ENCODE measurements at places on chromosomes 3 and 15.
A peak's percentile ranks its signal among the peaks of the same experiment; 100 is the strongest.

- DNase-seq = no peak
Measured at GRCh38 chr3:5505163-5505562, 317.7 kb downstream of the EDEM1 start.

DNA sequence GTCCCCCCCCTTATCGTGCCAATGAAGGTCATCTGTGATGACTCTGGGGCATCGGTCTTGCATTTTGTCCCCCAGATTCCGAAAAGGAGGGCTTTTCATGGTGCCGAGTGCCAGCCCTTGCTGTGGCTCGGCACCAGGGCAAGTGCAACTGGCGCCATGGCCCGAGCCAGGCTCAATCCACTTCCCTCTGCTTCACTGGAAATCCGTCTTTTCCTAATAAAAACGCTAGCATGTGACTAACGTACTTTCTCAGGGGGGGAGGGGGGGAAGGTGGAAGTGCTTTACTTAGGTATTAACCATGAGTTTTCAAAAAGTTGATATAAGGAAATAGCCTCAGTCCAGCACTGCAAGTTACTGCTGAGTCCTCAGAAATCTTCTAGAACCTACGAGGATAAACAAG lies 20.5 kb downstream of the TRPM1 start:
- peak; percentile 8 for DNase-seq

DNA sequence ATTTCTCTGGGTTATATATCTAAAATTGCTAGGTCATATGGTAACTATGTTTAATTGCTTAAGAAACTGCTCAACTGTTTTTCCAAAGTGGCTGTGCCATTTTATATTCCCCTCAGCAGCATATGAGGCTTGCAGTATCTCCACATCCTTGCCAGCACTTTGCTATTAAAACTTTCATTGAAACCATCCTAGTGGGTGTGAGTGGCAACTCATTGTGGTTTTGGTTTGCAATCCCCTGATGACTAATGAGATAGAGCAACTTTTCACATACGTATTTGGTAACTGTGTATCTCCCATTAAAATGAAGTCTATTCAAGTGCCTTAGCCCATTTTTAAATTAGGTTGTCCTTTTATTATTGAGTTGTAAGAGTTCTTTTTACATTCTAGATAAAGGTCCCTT lies 17.3 kb downstream of the KPNA1 start:
- peak; percentile 83 for DNase-seq

DNA sequence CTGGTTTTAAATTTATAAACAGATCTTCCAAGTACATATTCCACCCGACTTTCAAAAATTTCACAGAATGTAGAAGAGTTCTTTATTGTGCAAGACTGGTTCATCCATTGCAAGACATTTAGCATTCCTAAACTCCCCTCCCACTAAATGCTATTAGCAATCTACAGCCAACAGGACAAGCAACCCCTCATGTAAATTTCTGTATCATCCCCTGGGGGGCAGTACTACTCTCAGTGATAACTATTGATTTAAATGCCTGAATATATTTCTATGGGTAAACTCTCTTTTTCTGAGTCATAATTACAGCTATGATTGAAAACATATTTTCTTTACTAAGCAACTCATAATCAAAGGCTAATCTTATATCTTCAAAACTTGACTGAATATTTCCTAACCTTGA lies 10.7 kb upstream of the SLC15A2 start:
- DNase-seq = peak; percentile 14

DNA sequence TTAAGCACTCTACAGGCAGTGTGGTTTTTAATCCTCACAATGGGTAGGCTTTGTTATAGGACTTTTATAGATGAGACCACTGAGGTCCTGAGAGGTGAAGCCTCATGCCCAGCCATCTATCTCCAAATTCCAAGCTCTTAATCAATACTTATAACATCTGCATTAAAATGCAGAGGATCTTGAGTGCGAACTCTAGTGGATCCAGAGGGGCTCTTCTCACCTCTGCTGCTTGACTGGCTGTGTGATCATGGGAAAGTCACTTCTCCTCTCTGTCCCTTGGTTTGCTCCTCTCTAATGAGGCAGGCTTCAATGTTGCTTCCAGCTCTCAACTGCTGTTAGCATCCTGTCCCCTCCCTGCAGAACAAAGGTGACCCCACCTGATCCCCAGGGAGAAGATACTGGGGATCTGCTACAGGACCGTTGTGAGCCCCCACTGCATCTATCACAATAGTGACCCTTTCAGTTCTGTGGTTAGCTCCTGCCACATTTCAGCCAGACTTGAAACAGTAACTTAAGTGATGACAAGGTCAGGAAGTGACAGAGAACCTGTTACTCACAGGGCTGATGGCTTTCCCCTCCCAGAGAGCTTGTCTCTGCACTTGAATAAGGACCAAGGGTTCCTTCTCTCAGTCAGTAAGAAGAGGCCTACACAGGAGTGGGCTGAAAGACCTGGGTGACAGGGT lies 1.3 kb downstream of the SLC27A2 start:
- no peak for DNase-seq

DNA sequence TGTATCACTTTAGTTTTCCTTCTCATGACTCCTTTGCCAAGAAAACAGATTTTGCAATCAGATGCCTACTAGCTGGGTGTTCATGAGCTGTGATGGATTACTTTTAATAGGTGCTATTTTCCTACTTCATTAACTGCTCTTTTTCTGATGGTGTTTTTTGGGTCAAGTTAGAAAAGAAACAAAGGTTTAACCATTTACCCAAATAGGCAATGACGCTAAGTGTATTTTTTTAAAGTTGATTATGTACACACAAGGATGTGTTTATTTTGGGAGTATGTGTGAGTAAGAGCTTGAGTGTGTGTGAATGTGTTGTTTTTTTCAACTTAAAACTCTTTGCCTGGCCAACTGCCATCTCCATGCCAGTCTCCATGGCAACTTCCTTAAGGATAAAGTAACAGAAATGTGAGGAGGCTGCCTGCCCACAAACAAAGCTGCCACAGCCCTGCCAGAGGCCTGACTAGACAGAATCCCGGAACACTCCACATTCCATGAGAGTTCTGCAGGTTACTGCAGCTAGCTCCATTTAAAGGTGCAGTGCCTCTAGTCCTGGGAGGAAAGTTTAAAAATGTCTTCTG lies 215.6 kb upstream of the RBMS3 start:
- peak; percentile 92 for DNase-seq

- DNase-seq = peak; percentile 55
Measured at GRCh38 chr3:14780927-14781507, 37.7 kb upstream of the FGD5 start.

GRCh38 chr15:101016581-101016980 lies 97.4 kb downstream of the LRRK1 start:
- DNase-seq = no peak

DNA sequence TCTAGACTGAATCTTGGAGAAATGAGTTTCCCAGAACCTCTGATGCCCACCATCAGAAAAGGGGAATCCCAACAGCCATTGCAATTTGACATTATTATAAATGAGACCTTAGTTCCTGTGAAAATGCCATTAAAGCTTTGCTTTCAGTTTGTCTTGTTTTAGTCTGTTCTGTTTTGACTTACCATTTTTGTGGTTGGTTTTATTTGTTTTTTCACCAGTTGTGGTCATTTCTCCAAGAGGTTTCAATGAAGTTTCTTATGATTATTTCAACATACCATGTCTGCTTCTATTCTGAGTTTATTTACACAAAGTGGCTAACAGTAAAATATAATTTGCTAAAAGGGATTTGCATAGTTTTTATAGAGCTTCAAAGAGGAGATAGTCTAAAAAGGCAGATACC lies 175.0 kb upstream of the MCTP2 start:
- DNase-seq = no peak

GRCh38 chr15:33398555-33398954 lies 87.8 kb downstream of the RYR3 start:
- no peak for DNase-seq

DNA sequence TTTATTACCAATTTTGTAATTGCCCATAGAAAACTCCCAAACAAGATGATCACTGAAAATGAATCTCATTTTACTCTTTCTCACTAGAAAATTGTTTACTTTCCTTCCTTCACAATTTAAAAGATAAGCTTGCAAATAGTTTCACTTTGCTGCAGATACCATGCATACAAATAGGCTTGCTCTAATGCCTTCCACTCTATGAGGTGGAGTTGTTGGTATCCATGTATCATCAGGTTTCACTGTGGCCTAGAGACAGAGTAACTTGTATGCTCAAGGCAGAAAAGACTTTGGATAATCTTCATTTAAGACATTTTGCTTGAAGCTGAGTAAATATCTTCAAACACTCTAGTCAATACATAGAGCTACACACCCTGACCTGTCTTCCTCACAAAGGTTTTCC lies 60.8 kb downstream of the RYK start:
- DNase-seq = no peak

GRCh38 chr3:179026636-179027035 lies 45.0 kb downstream of the ZMAT3 start:
- DNase-seq = no peak

DNA sequence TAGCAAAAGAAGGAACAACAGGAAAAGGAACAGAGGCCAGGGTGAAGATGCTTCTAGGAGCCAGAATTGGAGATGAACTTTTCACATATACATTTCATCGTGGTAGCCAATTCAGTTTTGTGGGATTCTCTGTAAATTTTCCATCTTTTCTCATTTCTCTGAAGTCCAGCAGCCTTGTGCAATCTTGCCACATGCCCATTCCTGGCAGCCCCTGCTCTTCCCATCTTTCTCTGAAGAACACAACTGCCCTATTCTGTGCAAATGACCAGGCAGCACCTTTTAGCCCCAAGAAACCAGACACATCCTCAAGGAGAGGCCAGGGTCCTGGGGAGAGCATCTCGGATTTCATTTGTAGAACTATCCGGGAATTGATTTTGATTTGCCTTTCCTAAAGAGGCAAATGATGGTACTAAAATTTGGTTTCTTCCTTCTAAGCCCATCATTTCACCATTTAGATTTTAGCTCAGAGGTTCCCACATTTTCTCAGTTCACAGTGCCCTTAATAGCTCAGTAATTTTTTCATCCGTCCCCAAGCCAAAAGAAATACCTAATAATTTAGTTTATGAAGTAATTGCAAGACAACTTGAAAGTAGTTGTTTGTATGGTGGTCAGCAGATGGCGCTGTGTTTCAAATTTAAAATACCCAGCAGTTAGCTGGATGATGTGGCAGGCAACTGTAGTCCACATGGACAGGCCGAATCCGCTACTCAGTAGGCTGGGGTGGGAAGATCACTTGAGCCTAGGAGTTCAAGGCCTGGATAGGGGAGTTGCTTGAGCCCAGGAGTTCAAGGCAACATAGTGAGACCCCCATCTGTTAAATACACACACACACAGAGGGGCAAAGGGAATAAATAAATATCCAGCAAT lies 61.3 kb upstream of the ACKR4 start:
- peak; percentile 66 for DNase-seq

DNA sequence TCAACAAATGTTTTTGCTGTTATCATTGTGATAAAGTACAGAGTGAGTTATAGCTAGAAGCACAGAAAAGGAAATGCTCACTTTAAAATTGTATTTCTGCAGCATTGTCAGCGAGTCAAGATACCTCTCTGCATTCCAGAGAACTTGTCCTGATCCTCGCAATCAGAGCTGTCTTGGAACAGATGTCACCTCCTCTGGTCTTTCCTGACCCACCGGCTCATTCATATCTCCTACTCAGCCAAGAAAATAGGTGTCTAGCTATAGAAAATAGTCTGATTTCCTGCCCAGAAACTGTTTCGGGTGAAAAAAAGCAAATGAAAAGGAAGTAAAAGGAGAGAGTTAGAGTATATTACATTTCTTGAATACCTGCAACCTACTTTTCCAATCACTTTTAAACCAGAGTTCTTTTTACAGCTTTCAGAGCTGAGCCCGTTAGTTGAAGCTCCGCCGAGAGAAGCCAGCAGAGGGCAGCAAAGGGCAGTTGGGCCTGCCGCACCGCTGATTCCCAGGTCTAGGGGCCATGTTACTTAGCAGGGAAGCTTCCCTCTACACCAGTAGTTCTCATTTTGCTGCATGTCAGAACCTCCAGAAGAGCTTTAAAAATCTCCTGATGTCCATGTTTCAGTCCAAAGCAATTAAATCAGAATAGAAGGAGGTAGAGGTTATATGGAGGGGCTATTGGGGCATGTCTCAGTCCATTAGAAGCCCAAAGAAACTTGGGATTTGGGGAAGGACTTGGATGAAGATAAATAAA lies 185.7 kb upstream of the THRB start:
- peak; percentile 55 for DNase-seq

DNA sequence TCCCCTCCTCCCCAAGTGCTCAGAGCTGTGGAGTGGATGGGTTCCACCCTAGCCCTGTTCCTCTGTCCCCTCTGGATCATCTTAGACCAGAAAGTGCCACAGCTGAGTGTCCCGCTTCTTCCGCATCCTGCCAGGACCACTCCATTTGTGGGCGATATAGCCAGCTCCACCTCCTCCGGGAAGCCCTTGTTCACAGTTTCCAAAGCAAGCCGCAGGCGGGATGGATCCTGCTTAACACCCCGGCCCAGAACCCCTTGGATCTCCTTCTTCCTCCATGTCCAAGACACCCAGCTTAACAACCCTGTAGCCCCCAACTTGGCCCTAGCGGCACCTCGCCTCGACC lies 490 bp upstream of the ALAS1 start:
- DNase-seq = no peak

DNA sequence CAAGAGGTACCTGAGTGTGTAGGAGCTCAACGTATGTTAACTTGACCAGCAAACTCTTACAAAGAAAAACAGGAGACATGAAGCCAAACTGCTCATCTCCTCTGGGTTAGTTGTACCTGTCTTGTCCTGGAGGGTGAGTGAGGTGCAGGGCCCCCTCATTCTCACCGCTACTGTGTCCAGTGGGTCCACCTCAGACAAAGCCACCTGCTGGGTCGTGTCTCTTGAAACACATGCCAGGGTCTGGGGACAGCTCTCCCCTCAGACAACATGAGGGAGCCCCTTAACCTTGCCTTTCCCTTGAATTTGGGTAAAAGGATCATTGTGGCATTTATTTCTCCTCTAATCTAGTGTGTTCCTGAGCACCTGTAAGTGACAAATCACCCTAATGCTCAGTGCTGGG lies 185.6 kb downstream of the TLE3 start:
- no peak for DNase-seq

GRCh38 chr15:65099336-65099735 lies 15.7 kb downstream of the UBAP1L start:
- no peak for DNase-seq

GRCh38 chr15:38872732-38873131 lies 308.1 kb upstream of the RASGRP1 start:
- no peak for DNase-seq

GRCh38 chr3:96803870-96804269 lies 10.5 kb upstream of the EPHA6 start:
- DNase-seq = peak; percentile 33

DNA sequence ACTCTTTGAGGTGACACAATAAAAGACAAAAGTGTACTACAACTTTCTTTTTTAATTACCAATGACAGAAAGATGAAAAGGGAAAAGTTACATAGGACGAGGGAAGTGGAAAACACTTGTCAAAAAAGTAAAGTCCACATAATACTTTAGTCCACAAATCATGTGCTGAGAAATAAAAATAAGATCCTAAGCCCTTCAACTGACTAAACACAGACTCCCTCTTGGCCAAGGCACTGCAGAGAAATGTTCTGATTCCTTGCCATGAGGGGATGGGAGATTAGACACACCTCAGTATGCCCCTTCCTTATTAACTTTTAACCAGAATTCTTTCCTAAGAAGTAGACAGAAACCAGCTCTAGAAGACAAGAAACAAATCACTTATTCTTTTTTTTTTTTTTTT lies 59.5 kb upstream of the TGFBR2 start:
- DNase-seq = no peak
